ENCODE measurements at places on chromosomes 2 and 18.

DNA sequence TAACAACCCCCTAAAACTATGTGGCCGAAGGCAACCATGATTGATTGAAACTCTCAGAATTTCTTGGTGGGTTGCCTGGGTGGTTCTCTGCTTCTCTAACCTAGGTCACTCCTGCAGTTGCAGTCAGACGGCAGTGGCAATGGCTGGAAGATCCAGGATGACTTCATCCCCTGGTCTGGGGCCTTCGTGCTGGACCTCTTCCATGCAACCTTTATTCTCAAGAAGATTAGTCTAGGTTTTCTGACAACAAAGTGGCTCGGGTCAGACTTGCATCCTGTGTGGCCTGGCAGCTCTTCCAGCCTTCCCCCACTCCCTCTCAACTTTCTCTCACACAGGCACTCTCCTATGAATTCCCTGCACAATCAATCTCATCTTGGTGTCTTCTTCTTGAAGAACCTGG, 76.4 kb downstream of the METTL4 start:
- no peak for DNase-seq

- no peak for DNase-seq
Observed at GRCh38 chr2:236965021-236965840, 120.5 kb upstream of the COPS8 start.

DNA sequence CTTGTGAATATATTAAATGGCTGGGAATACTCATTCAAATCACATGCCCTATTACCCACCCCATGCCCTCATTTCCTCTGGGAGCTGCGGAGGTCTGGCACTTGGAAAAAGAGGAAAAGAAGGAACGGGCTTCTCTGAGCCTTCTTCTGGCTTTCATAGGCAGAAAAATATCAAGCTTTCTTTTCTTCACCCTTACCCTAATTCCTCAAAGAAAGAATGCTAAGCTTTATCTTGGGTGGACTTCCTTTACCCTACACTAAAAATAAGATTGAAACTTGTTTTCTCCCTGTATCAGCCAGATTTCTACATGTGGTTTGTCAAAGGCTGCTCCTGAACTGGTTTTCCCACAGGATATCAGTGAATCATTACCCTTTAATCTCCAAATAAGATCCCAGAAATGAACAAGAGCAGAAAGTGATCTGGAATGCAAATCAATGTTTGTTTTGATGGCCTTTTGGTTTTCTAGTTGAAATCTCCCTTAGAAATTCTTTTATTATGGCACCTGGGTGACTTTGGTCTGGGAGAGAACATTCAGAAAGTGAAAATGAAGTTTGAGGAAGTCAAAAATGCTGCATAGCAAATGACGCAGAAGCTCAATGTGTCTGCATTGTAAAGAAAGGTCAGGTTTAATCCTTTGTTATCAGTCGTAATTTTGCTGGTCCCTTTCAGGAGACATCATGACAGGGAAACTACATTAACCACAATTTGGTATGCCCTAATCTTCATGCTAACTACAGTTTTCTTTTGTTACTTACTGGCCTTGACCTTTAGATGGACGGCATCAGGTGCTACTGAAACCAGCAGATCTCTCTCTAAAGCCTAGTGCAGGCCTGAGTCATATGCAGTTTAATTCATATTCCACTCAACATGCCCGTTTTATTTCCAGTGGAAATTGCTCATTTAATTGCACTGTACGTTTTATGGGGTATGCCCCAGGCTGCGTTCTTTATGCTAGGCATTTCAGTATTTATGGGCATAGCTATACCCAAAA, 46.6 kb upstream of the HNRNPA3 start:
- DNase-seq, result no peak

- DNase-seq, result no peak
Observed at GRCh38 chr2:137202318-137202717, 437.0 kb downstream of the THSD7B start.

- no peak for DNase-seq
Observed at GRCh38 chr2:79129260-79129659, 9.0 kb downstream of the REG1A start.

GRCh38 chr2:42895134-42895790, 102.9 kb upstream of the HAAO start:
- DNase-seq, result no peak

Data from esophagus squamous epithelium (tissue), 5 donors.